Activated CD4-positive, alpha-beta T cell treated with anti-CD3 and anti-CD28 coated beads for 1 hour (primary cell): ENCODE measurements at places on chromosomes 4 and X.

DNA sequence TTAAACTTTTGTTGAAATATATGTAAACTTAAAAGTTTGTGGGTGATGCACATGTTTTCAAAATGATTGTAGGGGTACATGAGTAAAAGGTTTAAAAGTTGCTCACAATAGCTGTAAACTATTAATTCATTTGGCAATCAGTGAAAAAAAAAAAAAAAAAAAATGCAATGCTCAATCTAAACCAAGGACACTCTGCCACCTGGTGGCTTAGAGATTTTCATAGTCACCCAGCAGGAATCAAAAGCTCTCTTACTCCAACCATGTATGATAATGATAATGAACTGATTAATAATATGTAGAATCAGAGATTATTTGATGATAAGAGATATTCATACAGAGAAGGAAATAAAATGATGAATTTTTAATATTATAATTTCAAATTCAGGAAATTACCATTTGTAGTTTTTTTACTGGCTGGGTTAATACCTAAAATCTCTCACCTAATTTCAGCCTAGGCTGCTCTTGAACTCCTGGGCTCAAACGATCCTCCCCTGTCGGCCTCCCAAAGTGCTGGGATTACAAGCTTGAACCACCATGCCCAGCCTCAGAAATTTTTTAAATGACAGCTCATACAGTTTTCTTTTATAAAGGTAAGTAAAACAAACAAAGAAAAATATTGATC is 46.9 kb upstream of the SLC25A4 start:
- no peak for DNase-seq

DNA sequence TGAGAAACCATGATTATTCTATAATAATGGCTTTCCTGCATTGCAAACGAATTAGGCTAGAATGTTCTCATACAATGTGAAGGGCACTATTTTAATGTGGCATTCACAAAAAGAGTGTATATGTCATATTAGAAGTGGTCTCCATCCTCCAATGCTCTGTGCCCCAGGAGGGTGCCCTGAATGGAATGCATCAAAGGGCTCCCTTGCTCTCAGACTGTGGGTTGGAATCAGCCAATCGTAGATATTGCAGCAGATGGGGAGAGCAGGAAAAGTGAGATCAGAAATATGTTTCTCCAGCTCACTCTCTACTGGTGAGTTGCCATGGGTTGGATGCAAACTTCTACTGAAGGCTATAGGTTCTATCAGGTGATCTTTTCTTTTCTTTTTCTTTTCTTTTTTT is 11.9 kb upstream of the NSUN7 start:
- DNase-seq = no peak

- DNase-seq = no peak
These were observed 89.0 kb upstream of the BMPR1B start for GRCh38 chr4:94668724-94669123.

DNA sequence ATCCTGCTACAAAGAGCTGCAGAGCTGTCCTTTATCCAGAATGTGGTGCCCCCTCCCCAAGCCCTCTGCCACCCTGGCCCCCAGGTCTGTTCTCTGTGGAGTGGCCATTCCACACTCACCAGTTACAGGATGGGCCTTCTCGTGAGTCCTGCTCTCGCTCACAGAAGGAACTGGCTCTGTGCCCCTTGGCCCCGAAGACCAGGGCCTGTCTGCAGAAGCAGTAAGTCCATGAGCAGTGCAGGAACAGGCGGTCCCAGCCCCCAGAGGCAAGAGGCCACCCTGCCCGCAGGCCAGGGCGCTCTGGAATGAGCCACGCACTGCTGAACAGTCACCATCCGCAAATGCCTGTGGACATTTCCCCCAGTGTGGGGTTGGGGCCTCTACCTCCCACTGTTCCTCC is 92.2 kb downstream of the DCTD start:
- DNase-seq = no peak

DNA sequence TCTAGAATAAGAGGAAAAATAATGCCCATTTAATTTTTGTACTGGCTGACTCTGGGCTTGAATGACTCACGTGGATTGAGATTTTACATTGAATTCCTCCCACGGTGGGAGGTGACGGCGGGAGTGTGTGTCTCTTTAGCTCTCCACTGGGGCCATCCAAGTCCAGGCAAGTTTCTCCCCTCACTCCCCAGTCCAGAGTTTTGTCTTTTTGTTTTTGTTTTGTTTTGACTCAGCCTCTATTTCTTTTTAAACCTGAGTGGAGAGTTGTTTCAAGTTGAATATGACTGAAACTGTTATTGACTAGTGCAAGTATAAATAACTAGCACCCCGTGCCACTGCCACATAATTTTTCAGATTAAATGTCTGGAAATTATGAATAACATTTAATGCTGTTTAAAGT is 13.6 kb downstream of the CHST7 start:
- no peak for DNase-seq
